ENCODE measurements at places on chromosomes 7 and 10. TPM values are rescaled to one million over a fixed set of nuclear protein-coding genes. Genes with fewer than 3 reads are reported as not detected.
A peak's percentile ranks its signal among the peaks of the same experiment; 100 is the strongest.

DNA sequence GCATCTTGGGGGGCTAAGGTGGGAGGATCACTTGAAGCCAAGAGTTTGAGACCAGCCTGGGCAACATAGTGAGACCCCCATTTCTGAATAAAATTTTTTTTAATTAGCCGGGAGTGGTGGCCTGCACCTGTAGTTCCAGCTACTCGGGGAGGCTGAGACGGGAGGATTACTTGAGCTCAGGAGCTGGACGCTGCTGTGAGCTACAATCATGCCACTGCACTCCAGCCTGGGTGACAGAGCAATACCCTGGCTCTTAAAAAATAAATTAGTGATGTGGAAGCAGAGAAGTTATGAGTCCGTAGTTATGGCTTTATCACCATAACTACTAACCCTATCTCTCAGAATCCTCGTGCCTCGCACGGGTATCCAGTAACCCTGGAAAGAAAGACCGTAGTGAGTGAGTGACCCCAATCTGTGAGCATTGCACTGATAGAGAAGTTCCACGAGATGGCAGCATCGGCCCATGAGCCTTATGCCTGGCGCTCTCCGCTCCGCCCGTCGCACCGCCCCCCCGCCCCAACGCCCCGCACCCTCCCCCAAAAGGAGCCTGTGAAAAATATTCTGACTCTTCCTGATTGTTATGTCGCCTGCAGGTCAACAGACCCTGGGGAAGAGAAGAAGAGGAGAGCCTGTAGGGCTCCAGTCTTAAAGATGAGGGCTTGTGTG, 4.9 kb upstream of the SLC29A3 start:
- peak; percentile 86 for DNase-seq

- no peak for DNase-seq
These were observed 123.8 kb upstream of the INHBA start for GRCh38 chr7:41826641-41827040.

DNA sequence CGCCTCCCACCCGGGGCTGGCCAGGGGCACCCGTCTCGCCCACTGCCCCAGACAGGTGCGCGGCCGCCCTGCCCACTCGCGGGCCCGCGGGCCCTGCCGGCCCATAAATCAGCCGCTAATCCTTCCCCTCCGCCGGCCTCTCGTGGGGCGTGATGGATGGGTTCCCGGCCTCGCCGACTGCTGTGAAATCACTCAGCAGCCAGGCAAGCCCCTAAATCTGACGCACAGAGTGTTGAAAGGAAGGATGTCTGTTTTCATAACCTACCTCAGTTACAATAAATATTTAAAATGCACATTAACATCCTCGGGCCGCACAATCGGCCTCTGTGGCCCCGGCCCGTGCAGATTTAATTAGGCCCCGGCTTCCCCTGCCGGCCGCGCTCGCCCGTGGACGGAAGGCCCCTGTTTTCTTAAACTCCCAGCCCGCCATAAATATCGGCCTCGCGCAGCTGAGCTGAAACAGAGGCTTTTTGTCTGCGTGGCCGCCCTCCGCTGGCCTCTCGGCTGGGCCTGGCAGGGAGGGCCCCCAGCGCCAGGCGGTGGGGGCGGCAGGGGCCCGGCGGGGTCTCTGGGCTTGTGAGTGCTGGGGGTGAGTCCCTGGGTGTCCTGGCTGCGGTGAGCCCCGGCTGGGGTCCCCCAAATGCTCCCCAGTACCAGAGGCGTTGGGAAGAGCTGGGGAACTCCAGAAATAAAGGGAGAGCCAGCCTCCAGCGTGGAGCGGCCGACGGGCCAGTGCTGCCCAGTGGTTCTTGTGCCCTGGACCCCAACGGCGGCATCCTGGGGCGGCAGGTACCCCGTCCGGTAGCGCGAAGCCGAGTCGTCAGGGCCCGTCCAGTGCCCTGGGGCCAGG, 90.7 kb downstream of the UNCX start:
- no peak for DNase-seq

- DNase-seq: no peak
These were observed 98.7 kb downstream of the DNAH11 start for GRCh38 chr7:21641546-21641945.

DNA sequence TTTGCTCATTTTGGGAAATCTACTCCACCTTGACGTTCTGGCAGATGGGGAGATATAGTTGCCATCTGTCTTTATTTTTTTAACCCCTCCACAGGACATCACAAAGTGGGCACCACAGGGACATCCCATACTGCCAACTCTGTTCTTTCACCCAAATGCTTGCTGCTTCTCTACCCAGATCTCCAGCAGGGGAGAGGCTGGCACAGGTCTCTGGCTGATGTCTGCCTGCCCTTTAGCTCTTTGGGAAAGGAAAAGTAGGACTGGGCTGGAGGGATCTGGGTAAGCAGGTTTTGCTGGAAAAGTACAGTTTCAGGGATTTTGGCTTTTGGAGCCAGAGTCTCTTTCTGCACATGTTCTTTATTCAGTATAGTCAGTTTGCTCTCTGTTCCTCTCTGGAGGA, 156.7 kb downstream of the ANLN start:
- DNase-seq: no peak

DNA sequence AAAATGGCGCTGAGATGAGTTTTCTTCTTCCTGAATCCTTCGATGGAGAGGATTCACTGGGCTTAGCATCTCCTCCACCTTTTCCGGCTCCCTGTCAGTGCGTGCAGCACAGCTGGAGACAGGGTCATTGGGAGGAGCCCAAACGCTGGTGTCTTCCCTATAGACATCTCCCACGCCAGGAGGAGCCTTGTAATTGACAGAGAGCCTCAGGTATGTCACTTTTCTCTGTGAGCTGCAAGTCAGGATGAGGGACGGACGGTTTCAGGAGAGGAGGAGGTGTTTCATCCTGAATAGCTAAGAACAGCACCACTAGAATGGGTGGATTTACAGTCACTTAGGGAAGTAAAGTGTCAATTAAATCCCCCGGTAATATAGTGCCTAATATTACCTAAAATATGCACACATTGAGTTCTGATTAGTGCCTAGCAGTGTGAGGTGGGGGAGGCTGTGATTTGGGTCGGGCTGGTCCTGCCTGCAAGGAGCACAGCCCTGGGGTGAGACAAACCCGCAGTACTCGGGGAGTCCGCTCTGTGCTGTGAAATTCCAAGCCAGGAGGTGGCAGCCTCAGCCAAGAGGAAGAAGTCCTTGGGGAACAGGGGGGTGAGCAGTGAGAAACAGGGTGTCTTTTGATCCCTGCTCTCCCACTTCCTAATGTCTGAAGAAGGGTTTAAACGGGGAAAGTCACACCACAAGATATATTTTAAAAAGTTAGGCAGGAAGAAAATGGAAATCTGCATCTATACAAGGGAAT, 28.2 kb downstream of the IL15RA start:
- DNase-seq: peak; percentile 67

- no peak for DNase-seq
These were observed 473.8 kb downstream of the KIF20B start for GRCh38 chr10:90175161-90175681.

GRCh38 chr7:74066626-74067025, 17.0 kb upstream of the LIMK1 start:
- DNase-seq: no peak

DNA sequence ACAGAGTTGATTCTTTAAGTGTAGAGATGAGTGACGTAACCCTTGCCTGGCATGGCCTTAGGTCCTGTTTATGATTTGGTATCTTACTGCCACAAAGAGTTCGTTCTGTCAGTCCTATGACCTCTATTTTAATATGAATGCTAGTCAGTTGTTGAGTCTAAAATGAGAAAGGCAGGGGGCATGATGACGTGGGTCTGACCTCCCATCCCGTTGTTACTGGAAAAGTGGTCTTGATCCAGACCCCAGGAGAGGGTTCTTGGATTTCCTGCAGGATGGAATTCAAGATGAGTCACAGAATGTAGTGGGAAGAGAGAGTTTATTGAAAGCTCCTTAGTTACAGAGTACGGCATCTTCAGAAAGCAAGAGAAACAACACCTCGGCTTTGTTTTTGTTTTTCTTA, 317.0 kb upstream of the COBL start:
- no peak for DNase-seq

GRCh38 chr7:139718141-139718540, 59.7 kb downstream of the HIPK2 start:
- DNase-seq: no peak

- no peak for DNase-seq
These were observed 1231.6 kb upstream of the CELF2 start for GRCh38 chr10:9786101-9786500.

DNA sequence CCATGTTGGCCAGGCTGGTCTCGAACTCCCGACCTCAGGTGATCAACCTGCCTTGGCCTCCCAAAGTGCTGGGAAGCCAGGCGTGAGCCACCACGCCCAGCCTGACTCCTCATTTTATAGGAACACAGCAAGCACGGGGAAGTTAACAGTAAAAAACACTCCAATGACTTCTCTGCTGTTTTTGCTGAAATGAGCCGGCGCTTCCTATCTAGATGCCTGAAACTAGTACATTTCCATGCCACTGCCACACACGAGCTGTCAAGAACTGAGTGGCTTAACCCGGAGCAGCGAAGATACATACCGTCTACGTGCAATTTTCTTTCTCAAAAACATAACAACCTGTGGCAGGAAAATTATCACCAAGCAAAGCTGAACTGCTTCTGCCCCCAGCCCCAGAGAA, 16.8 kb downstream of the DAGLB start:
- DNase-seq: no peak

DNA sequence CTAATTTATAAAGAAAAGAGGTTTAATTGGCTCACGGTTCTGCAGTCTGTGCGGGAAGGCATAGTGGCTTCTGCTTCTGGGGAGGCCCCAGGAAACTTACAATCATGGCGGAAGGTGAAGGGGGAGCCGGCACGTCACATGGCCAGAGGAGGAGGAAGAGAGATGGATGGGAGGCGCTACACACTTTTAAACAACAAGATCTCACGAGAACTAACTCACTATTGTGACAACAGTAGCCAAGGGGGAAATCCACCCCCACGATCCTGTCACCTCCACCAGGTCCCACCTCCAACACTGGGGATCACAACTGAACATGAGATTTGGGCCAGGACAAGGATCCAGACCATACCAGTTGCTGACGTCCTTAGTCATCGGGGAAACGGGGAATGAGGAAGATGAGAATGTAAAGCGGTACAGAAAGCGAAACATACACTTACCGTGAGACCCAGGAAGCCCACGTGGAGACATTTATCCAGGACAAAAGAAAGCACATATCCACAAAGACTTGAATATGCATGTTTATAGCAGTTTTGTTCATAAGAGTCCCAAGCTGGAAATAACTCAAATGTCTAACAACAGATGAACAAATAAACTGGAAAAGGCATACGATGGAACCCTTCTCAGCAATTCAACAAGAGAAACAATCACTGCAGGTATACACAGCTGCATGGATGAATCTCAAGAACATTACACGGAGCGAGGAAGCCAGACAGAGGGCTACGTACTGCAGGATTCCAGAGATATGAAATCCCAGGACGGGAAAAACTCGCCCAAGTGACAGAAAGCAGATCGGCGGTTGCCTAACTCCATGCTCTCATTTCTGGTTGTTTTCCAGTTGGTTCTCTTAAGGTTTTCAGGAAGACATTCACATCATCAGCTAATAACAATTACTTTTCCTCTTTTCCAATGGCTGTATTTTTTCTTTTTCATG, 26.2 kb upstream of the INPP5A start:
- DNase-seq: no peak

DNA sequence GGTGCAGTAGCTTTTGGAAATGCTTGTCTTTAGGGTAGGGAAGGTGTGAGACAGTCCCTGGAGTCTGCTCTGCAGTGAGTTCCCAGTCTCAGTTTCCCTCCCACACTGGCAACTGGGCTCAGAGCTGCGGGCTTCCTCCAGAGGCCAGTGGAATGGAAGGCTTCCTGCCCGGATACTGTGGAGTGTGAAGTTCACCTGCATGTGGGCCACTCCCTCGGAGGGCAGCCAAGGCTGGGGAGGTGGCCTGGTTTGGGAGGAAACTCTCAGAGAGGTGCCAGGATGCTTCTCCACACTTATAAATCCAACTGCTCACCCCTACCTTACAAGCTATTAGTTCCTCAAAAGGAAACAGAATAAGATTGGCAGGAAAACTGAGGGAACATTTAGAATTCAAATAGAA, 18.1 kb upstream of the UBE2H start:
- DNase-seq: no peak

GRCh38 chr7:138515001-138515528, 55.0 kb downstream of the TRIM24 start:
- DNase-seq: no peak

- DNase-seq: no peak
These were observed at the start of gene COBL for GRCh38 chr7:51316666-51317581. COBL (minus strand) TSS chr7:51316809; CDS start chr7:51316633, 176 bp downstream.

DNA sequence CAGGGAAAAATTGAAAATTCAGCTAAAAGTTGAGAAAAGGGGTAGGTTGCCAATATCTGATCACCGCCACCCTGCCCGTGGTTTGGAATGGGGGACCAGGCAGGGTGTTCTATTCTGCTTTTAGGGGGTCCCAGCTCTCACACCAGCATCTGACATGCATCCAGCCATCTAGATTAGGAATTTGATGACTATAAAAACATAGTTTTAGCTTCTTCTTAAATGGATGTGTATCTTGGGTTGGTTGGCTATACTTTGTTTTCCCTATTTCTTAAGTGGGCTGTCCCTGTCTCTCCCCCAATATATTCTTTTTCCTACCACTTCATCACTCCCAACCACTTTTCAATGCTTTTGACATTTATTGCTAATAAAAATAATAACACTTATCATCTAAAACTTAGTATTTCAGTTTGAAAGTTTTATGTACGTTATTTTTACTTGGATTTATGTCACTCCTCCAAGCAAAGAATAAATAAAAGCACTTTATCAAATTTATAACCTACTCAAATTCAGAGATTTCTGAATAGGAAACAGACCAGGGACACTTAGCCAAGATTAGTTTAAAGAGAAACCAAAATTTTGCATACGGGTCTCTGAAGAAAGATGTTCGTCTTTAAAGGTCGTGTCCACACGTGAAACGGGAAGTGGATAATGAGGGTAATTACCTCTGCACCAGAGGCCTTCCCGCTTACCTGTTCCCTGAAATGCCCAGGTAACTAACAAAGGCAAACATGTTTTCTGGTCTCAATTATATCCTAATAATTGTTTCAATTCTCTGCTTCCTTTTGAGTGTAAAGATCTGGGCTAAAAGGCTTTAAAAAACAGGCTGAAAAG, 233.2 kb upstream of the AUTS2 start:
- DNase-seq: no peak

C10orf62 gene
- not detected for total RNA-seq

TCTN3 gene
- 44.6 TPM for total RNA-seq

NME8 gene
- not detected for total RNA-seq

FLNC gene
- 0.09 TPM for total RNA-seq

BLNK gene
- total RNA-seq: not detected

ZNF425 gene
- 0.44 TPM for total RNA-seq

ZCCHC24 gene
- 1.4 TPM for total RNA-seq

Data from activated CD4-positive, alpha-beta T cell treated with anti-CD3 and anti-CD28 coated beads, Interleukin-2, amount 10 ng/mL, durations not matched to agents 24 days and 14 days (primary cell).